ENCODE measurements at places on chromosomes 2 and 18. TPM values are rescaled to one million over a fixed set of nuclear protein-coding genes. Genes with fewer than 3 reads are reported as not detected.

DNA sequence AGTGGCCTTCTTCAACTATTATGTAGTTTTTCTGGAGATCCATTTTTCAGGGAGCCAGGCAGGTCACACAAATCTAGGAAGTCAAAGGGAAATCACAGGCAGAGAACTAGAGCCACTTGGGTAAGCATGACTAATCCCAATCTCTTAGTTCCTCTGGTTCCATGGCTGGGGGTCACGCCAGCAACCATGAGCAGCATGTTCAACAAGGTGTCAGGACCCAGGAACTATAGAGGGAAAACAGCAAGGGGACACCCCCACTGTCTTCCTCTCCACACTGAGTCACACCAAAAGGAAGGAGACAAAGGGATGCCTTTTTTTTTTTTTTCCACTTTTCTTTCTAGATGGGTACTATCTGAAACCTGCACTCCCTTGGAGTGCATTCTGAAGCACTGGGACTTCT is 250.9 kb downstream of the OTX1 start:
- H3K4me3 ChIP-seq, result no peak overlapping the region
- no peaks in the 10 kb centered on the region for H3K36me3 ChIP-seq
- H3K27ac ChIP-seq, result no peak overlapping the region
- no peak for DNase-seq
- H3K27me3 ChIP-seq, result no peaks in the 10 kb centered on the region

GRCh38 chr2:10466801-10467200 is 18.7 kb upstream of the ODC1 start:
- DNase-seq, result no peak
- no peak overlapping the region for H3K4me3 ChIP-seq
- no peaks in the 10 kb centered on the region for H3K36me3 ChIP-seq
- H3K27ac ChIP-seq, result no peak overlapping the region

GRCh38 chr2:85222792-85223191 is 89.6 kb downstream of the TCF7L1 start:
- no peak for DNase-seq
- H3K4me3 ChIP-seq, result no peak overlapping the region
- no peak overlapping the region for H3K27ac ChIP-seq
- no peaks in the 10 kb centered on the region for H3K4me1 ChIP-seq

TMEM87B gene
- total RNA-seq, result 12.8 TPM

DNA sequence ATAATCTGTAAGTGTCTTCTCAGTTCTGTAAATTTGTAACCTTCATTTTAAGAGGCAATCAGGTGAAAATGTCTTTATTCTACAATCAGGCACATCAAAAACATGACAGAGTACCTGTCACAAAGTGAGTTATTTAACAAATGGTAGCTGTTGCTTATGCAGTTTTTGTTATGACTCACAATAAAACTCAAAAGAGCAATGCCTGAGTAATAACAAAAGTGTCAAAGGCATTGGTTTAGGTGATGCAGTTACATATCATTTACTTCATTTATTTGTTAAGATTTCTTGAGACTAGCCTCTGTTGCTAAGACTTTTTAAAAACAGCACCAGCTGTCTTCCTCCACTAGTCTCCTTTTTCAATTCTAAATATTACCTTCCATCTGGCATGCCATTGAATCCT is 177.8 kb downstream of the KIAA1328 start:
- H3K36me3 ChIP-seq, result no peaks in the 10 kb centered on the region
- no peak for DNase-seq
- H3K4me3 ChIP-seq, result no peak overlapping the region
- no peaks in the 10 kb centered on the region for H3K27me3 ChIP-seq

DNA sequence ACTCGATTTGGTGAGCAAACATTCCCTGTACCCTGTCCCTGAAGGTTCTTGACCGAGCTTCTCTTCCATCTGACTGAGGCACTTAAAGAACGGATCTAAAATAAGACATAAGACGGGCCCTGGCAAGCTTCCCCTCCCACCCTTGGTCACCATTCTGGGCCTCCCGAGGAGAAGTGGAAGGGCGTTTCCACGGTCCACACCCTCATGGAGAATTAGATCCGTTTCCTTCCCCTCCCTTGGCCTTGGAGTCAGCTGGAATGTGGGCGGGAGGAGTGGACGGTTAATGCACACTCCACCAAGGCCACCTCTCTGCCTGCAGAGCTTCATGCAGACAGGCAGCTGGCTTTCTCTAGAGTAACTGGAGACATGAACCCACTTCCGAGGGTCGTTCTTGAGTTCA is 257.3 kb upstream of the APCDD1 start:
- DNase-seq, result no peak
- H3K27ac ChIP-seq, result no peak overlapping the region
- H3K4me3 ChIP-seq, result no peak overlapping the region
- no peaks in the 10 kb centered on the region for H3K36me3 ChIP-seq

DNA sequence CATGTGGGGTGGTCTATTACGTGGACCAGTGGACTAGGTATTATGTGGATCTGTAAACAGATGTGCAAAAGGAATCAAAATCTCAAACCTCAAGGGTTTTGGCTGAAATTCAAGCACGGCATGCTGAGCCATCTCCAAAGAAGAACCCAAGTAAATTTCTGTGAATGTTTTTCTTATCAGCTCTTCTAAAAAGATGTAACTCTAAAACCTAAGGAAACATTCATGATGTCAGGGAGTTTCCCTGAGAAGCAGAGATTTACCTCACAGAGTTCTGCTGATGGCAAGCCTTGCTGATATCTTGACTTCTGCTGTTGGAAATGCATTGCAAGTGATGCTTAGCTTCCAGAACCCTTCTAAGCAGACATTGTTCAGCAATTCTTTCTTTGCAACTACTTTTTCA is 21.6 kb downstream of the DSG4 start:
- no peak for DNase-seq
- 0 out of 2 replicates have a peak, but pooled peaks cover 5% of the 10 kb centered on the region for H3K36me3 ChIP-seq
- H3K27me3 ChIP-seq, result no peaks in the 10 kb centered on the region
- H3K4me1 ChIP-seq, result peaks cover 54% of the 10 kb centered on the region
